ENCODE measurements at places on chromosomes 7 and 10.

GRCh38 chr7:64551375-64552142, 11.3 kb downstream of the ZNF680 start:
- DNase-seq, result no peak

GRCh38 chr7:147069771-147070170, 953.2 kb downstream of the CNTNAP2 start:
- DNase-seq, result no peak

DNA sequence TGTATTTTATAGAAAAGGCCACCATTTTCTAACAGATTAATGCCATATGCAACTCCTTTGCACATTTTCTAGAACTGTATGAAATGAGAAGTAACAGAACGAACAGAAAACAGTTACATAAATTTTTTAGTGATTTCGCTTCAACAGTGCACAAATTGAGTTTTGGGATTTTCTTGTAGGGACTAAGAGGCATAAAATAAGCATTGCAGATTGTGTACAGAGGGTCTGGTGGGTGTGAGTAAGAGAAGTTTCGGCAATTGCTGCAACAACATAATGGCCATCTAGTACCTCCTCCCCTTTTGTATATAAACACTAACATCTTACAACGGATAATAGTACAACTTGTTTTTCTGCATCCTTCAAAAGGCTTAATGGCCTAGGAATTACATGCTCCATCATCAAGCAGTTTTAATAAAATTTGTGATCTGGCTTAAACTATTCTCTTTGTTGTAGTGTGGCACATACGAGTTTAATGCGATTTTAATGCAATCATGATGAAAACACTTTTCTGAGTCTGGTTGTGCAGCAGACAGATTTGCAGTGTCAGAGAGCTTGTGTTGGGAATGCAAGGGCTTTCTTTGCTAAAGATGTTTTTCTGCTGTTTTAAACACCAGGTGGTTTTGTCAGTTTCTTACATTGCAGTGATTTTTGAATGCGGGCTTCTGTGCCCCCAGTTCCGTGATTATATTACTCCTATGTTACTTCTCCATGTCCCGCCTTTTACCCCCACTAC, 2.9 kb downstream of the GLCCI1 start:
- DNase-seq, result no peak

GRCh38 chr10:22365644-22366434, 20.5 kb downstream of the SPAG6 start:
- DNase-seq, result no peak

- no peak for DNase-seq
Measured at GRCh38 chr10:70589762-70590654, 12.5 kb downstream of the PRF1 start.

DNA sequence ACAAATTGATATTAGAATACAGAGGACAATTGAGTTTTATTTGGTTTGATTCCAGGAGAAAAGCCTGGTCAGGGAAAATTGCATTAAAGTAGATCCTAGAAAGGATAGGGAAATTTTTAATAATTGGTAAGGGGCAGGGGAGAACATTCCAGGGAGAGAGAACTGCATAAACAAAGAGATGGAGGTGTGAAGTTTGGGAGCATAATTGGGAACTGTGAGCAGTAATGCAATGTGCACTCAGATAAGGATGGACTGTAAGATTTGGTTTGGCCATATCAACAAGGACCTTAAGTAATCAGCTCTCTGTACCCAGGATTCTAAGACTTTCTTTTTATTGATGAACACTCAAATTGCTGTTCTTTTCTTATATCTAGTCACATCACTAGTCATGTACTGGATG, 41.4 kb downstream of the ZMYND11 start:
- DNase-seq, result no peak

- DNase-seq, result no peak
Measured at GRCh38 chr10:19628767-19629560, 187.3 kb upstream of the PLXDC2 start.

GRCh38 chr10:117609095-117609795, 66.7 kb downstream of the EMX2 start:
- peak; percentile 82 for DNase-seq

- no peak for DNase-seq
Measured at GRCh38 chr10:92052088-92052487, 128.5 kb downstream of the BTAF1 start.

DNA sequence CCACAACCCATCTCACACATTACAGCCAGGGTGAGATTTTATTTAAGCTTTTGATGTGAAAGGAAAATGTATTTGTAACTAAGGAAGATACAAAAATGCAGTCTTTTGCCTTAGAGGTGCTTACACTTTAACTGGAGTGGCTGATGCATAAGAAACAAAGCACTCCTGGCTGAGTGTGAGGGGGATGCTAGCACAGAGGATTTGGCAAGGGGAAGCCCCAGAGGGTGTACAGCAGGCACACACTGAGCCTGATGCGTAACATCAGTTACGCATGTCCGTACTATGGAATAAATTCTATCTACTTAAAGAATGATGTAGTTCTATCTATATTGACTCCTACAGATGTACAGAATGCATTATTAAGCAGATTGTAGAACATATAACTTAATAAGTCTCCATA, 17.8 kb downstream of the GIMAP8 start:
- DNase-seq, result no peak

- DNase-seq, result no peak
Measured at GRCh38 chr10:45514291-45515270, 140.6 kb downstream of the ALOX5 start.
